ENCODE measurements at places on chromosomes 5 and 9. TPM values are rescaled to one million over a fixed set of nuclear protein-coding genes. Genes with fewer than 3 reads are reported as not detected.

CCNO gene
- 0.65 TPM for total RNA-seq

BHMT gene
- 0.52 TPM for total RNA-seq

PCDHGA7 gene
- 0.65 TPM for total RNA-seq

IQGAP2 gene
- 1.4 TPM for total RNA-seq

TAF11L14 gene
- total RNA-seq: not detected

ADAM19 gene
- 57.0 TPM for total RNA-seq

CCIN gene
- not detected for total RNA-seq

ENC1 gene
- 49.5 TPM for total RNA-seq

HMCN2 gene
- not detected for total RNA-seq

LHX2 gene
- total RNA-seq: not detected

PKD2L2 gene
- not detected for total RNA-seq

SPINK9 gene
- total RNA-seq: not detected

PPP3R2 gene
- not detected for total RNA-seq

TMEM215 gene
- not detected for total RNA-seq

COL5A1 gene
- total RNA-seq: 383 TPM

BASP1 gene
- 158 TPM for total RNA-seq

CTNNAL1 gene
- 48.1 TPM for total RNA-seq

IL5 gene
- not detected for total RNA-seq

SPINK4 gene
- total RNA-seq: not detected

CDX1 gene
- total RNA-seq: not detected

ARL14EPL gene
- total RNA-seq: not detected

PCDHGB4 gene
- total RNA-seq: 3.7 TPM

HK3 gene
- total RNA-seq: not detected

S1PR3 gene
- total RNA-seq: 89.6 TPM

TOR4A gene
- 38.1 TPM for total RNA-seq

ALAD gene
- 14.4 TPM for total RNA-seq

KIF4B gene
- total RNA-seq: 0.08 TPM

SLCO6A1 gene
- total RNA-seq: not detected

DOCK8 gene
- total RNA-seq: 0.24 TPM

ARHGEF28 gene
- total RNA-seq: 9.1 TPM

TAF1L gene
- total RNA-seq: not detected

MAMDC2 gene
- 2.6 TPM for total RNA-seq

INSL6 gene
- not detected for total RNA-seq

HBEGF gene
- 18.6 TPM for total RNA-seq

TLX3 gene
- total RNA-seq: not detected

DMGDH gene
- total RNA-seq: 1.2 TPM

EIF4E1B gene
- total RNA-seq: not detected

ZNF782 gene
- 3.5 TPM for total RNA-seq

Data from epithelial cell of alveolus of lung (primary cell).